CD8-positive, alpha-beta memory T cell (primary cell): ENCODE measurements at places on chromosomes 1 and 21. TPM values are rescaled to one million over a fixed set of nuclear protein-coding genes. Genes with fewer than 3 reads are reported as not detected.

- DNase-seq: no peak
- no peak overlapping the region for H3K4me3 ChIP-seq
- H3K27ac ChIP-seq: no peak overlapping the region
- H3K36me3 ChIP-seq: no peaks in the 10 kb centered on the region
- no peaks in the 10 kb centered on the region for H3K27me3 ChIP-seq
Observed at GRCh38 chr1:153347856-153348255, 785 bp downstream of the PGLYRP4 start.

- H3K4me1 ChIP-seq: no peaks in the 10 kb centered on the region
- DNase-seq: no peak
- no peaks in the 10 kb centered on the region for H3K36me3 ChIP-seq
- no peak overlapping the region for H3K27ac ChIP-seq
- H3K27me3 ChIP-seq: no peaks in the 10 kb centered on the region
- H3K4me3 ChIP-seq: no peak overlapping the region
Observed at GRCh38 chr1:201911826-201912571, 23.3 kb downstream of the SHISA4 start.

GRCh38 chr1:33517596-33518250, 45.3 kb downstream of the ZSCAN20 start:
- no peaks in the 10 kb centered on the region for H3K27me3 ChIP-seq
- no peaks in the 10 kb centered on the region for H3K4me1 ChIP-seq
- H3K27ac ChIP-seq: no peak overlapping the region
- H3K4me3 ChIP-seq: no peak overlapping the region
- no peak for DNase-seq

Gene OXCT2
- 2.3 TPM for total RNA-seq
